ENCODE measurements at places on chromosomes 7 and 10.

DNA sequence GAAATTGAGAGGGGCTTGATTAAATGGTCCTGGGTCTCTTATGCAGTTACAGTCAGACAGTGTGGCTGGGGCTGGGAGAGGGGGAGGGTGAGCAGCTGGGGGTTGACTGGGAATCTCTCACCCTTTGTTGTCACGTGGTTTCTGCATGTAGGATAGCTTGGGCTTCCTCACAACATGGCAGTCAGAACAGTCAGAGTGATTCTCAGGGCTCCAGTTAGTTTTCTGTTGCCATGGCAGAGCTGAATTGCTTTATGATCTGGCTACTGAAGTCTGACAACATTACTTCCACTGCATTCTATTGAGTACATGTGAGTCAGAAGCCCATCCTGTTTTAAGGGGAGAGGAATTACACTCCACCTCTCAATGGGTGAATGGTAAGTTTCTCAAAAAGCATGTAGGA, 102.7 kb downstream of the WDR11 start:
- no peak for DNase-seq

GRCh38 chr7:141320287-141320686, 230.9 kb upstream of the AGK start:
- DNase-seq = no peak

DNA sequence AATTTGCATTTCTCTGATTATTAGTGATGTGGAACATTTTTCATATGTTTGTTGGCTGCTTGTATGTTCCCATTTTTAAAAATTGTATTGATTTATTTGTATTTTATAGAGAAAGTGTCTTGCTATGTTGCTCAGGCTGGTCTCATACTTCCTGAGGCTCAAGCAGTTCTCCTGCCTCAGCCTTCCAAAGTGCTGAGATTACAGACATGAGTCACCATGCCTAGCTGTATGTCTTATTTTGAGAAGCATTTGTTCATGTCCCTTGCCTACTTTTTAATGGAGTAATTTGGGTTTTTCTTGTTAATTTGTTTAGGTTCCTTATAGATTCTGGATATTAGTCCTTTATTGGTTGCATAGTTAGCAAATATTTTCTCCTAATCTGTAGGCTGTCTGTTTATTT, 214.2 kb upstream of the KAT6B start:
- no peak for DNase-seq

DNA sequence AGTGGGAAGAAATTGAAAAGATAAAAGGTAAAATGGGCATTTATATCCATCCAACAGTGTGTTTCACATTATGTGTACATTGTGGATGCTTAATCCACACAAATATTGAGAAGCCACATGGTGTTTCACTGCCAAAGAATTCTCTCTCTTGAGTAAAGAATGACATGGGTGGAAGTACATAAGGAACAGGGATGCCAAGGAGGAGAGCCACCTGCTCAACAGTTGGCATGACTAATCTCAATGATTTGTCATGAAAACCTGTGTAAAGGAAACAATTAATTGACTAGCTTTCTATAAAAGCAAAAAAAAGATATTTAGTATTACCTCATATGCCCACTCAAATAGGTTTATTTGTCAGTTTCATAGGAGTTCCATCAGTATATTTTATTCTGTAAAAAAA, 43.1 kb downstream of the MAGI2 start:
- DNase-seq = no peak

- DNase-seq = no peak
These were observed 6.4 kb downstream of the ATE1 start for GRCh38 chr10:121921238-121921931.

GRCh38 chr10:113849946-113850345, 3.9 kb downstream of the DCLRE1A start:
- no peak for DNase-seq

DNA sequence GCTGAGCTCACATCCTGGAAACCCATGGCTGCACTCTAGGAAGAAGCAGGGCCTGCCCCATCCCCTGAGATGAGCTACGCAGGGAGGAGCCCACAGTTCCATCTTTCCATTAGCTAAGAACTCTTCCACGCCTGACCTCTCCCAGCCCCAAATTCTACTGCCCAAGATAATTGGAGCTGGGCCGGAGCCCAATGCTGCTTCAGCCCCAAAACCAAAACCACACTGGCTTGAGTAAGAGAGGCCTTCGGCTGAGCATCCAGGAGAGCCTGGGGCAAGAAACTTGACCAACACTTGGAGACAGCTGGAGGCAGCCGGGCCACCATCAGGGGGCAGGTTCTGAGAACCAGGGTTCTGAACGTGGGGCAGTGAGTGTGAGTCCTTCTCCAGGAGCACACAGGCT, 116.1 kb upstream of the ZMIZ1 start:
- no peak for DNase-seq

GRCh38 chr10:48602401-48603135, 2.3 kb downstream of the ARHGAP22 start:
- DNase-seq = no peak
